NCI-H524 (cell line): ENCODE measurements at places on chromosomes 7 and 10.
A peak's percentile ranks its signal among the peaks of the same experiment; 100 is the strongest.

DNA sequence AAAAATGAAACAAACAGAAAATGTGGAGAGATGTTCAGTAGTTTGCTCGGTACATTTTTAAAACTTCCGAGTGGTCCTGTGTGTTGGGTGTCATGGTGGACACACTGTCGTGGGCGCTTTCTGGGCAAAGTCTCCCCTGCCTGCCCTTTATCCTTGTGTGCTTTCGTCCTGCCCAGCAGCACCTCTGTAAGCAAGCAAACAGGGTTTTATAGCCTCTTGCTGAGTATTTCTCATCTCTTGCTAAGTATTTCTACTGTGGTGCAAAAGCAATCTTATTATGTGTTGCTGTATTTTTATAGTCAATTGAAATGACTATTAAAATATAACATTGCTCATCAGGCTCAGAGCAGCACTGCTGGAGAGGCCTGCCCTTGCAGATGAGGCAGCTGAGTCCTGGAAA, 48.7 kb downstream of the DOCK1 start:
- no peak for DNase-seq

DNA sequence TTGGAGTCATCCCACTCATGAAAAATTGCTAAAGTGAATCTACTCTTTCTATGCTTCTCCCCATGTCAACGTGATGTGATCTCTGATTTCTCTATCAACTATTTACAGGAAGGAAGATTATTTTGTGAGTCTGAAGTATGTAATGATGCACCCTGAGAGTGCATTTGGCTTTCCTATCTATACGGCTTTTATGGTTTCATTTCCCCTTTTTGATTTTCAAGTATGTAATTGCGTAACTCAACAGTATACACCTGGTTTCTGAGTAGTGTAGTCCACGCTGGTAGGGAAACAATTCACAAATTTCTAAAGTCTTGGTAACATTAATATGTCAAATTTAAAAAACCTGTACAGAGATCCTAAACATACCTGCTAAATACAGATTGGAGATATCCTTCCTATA, 194.7 kb upstream of the SEMA3A start:
- no peak for DNase-seq

DNA sequence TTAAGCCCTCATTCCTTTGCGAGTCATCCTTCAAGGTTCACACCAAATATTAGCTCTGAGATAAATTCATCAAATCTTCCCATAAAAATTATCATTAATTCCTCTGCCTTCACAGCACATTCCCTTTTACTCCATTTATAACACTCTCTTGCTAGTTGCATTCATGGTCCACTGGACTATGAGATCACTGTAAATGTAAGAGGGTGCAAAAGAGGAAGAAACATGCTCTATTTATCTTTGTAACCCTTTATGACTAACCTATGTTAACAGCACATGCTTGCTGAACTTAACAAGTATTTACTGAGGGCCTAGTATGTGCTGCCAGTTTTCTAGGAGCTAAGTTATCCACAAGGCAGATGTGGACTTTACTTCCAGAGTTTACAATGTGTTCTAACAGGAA, 86.7 kb upstream of the TMEM168 start:
- DNase-seq = no peak

GRCh38 chr7:192701-193480, 520 bp downstream of the FAM20C start:
- DNase-seq = no peak

- no peak for DNase-seq
Measured at GRCh38 chr10:105974803-105975456, 1189.6 kb downstream of the SORCS1 start.

DNA sequence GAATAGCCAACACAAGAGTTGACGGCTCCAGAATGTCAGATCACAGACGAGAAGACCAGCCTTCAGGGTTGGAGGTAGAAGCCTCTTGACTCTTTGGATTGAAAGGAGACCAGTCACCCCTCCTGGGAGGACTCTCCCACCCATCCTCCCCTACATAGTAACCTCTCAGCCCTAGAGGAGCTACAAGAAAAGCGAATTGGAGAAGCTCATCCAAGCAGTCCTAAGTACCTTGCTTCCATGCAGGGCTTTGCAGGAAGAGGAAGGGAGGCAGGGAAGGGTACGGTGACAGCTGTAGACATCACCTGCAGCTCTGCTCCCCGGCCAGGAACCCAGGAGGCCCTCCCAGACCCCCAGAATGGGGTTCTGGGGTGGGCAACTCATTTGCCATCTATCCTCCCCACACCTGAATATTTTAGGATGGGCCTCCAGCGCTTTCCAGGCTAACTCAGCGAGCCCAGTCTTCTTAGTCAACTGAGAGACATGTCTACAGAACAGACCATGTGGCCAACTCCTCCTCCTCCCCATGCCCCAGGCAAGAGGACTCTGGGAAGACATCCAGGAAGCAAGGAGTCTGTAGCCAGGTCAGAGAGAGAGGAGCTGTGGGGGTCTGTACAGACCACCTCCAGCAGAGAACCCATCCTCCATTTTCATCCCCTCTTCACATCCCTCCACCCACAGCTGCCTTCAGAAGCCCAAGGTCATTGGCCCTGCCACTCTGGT, 55.6 kb upstream of the LBX1 start:
- DNase-seq = no peak

- DNase-seq = no peak
Measured at GRCh38 chr7:132739271-132739955, 163.1 kb upstream of the PLXNA4 start.

GRCh38 chr7:18590744-18591340, 95.3 kb downstream of the HDAC9 start:
- DNase-seq = peak; percentile 48

DNA sequence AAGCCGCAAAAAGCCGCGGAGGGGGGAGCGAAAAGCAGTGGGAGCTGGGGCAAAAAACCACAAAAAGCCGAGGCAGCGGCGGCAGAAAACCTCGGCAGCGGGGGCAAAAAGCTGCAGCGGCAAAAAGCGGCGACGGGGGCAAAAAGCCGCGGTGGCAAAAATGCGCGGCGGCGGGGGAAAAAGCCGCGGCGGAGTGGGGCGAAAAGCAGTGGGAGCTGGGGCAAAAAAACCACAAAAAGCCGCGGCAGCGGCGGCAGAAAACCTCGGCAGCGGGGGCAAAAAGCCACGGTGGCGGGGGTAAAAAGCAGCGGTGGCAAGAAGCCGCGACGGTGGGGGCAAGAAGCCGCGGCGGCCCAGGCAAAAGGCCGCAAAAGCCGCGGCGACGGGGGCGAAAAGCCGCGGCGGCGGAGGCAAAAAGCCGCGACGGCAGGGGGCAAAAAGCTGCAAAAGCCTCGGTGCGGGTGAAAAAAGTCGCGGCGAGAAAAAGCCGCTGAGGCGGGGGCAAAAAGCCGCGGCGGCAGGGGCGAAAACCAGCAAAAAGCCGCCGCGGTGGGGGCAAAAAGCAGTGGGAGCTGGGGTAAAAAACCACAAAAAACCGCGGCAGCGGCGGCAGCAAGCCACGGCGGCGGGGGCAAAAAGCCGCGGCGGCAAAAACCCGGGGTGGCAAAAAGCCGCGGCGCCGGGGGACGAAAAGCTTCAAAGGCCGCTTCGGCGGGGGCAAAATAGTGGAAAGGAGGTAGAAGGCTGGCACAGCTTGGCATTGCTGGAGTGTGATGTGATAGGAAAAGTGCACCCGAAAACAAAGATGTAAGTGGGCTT, 135.9 kb downstream of the ZNF92 start:
- no peak for DNase-seq

DNA sequence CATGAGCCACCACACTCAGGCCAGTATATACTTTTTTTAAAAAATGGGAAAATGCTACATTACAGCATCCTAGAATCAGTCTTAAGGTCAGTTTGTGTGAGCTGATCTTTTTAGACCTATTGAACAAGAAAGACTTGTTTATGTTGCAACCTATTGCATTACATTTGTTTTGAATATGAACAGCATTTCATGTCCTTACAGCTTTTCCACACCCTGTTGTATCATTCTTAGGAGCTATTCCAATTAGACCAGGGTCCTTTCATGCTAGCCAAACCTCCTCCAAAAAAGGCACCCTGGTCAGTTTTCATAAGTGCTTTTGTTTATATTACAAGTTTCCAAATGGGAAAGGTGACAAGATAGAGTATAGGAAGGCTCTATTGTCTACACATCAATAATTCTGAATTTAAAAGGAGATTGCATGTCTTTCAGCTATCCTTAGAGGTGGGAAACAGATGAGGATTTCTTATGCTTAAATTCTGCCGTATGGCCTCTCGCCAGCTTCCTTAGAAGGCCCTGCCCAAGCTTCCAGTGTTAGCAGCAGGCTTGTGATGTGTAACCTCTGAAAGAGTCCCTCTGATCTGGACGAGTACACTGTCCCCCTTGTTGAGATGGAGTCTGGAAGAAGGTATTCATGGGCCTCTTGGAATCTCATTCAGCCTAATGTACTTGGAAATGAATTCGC, 171.9 kb downstream of the OTUD1 start:
- no peak for DNase-seq

DNA sequence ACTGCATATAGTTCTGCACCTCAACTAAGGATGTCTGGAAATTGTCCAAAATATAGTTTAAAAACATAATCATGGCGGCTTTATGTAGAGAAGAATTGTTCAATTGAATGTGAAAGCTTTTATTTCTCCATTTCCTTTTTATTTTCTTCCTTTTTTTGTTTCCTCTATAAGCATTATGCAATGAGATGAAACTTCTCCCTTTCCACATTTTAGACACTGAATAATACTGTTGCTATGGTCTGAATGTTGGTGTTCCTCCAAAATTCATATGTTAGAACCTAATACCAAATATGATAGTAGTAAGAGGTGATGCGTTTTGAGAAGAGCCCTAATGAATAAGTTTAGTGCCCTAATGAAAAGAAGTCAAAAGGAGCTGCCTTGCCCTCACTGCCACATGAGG, 175.0 kb downstream of the RNLS start:
- DNase-seq = no peak

DNA sequence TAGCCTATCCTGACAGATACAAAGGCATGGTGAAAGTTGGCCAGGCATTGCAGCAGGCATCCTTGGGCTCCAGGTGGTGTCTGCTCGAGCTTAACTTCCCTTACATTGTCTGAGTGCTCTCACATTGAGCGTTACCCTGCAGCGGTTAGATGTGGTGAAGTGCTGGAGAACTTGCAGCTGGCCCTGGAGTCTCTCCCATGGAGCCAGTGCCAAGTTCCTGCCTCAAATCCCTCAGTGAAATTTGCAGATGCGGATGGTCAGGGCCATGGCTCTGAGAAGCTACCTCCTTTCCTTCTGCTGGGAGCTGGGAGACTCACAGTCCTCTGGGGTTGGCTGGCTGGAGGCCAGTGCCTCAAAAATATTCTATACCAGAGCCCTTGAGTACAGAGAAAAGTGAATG, 3.3 kb upstream of the ZNF746 start:
- DNase-seq = no peak

GRCh38 chr7:16991551-16991950, 109.8 kb upstream of the AGR3 start:
- DNase-seq = no peak

GRCh38 chr10:33421789-33422462, 87.5 kb upstream of the NRP1 start:
- no peak for DNase-seq

- DNase-seq = no peak
Measured at GRCh38 chr10:99924451-99925255, 85.1 kb downstream of the DNMBP start.

DNA sequence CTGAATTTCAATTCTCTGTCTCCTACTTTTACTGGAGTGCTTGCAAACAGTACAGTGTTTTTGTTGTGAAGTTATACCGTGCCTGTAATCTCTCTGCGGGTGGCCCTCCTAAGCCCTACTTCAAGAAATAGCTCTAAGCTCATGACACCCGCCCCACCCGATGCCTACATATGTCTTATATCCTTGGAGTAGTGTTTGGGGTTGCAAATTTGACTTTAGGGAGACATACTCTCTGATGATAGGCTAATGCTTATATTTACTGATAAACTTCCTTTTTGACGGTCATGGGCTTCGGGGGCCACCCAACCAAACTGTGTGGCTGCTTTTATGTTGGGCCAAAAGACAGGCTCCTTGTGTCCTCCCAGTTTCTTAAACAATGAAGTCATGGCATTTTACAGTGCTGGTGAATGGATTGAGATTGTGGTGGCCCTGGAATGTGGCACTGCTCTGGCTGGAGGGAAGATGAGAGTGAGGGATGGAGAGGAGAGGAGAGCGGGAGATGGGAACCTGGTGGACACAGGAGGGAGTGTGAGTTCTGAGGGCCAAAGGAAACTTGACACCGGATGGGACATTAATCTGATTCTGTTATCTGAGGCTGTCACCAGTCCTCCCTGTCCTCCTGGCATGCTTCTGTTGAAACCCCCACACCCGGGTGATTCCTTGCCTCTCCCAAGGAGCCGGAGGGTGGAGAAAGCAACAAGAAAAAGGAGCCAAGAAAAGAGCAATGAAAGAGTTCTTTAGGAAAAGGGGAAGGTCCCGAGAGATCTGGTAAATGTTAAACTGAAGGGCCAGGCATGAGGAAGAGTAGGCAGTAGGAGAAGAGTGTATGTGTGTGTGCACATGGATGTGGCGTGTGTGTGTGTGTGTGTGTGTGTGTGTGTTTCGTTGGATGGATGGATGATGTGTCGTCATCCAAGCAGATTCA, 113.3 kb downstream of the TCF7L2 start:
- DNase-seq = peak; percentile 49

DNA sequence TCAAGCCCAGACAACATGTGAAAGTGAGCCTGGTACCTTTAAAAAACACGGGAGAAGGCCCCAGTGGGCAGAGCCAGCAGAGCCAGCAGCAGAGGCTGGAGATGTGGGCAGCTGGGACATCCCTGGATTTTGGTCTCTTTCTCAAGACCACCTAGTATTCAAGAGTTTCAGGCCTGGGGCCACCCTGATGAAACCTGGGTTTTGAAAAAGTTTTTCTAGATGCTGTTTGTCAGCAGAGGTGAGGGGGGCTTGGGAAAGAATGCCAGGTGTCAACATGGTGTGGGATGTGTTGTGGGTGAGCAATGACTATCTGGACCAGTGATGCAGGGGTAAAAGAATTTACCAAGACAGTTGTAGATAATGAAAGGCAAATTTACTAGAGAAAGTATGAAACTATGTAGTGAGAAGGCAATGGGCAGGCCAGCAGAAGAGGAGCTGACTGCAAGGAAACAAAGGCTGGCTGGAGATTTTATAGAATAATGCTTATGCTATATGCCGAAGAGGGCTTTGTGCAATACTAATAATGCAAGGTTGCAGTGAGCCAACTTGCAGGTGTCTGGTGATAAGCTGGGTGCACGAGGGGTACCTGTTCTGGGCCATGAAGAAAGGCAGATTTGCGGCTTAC, 28.1 kb upstream of the PLEKHA1 start:
- DNase-seq = no peak

GRCh38 chr7:106143711-106144337, 31.7 kb upstream of the SYPL1 start:
- DNase-seq = peak; percentile 57

- no peak for DNase-seq
Measured at GRCh38 chr7:135924302-135924701, 52.9 kb downstream of the MTPN start.

DNA sequence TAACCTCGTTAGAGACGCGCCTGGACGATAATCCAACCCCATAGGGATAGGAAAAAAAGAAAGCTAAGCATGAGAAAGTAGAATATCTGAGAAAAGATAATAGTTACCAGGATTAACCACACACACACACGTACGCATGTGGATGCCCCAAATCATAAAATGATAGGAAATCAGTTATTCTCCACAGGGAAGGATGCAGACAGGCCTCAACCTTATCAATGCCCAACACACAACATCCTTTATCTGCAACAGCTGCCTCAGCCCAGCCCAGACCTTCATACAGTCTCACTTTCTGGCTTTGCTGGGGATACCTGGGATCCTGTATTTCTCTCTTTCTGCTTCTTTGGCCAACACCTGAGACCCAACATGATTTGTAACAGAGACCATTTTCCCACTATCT, 123.0 kb downstream of the NOC3L start:
- DNase-seq = no peak
